Activated CD4-positive, alpha-beta memory T cell treated with anti-CD3 and anti-CD28 coated beads for 36 hours (primary cell): ENCODE measurements at places on chromosomes 5 and 9.

DNA sequence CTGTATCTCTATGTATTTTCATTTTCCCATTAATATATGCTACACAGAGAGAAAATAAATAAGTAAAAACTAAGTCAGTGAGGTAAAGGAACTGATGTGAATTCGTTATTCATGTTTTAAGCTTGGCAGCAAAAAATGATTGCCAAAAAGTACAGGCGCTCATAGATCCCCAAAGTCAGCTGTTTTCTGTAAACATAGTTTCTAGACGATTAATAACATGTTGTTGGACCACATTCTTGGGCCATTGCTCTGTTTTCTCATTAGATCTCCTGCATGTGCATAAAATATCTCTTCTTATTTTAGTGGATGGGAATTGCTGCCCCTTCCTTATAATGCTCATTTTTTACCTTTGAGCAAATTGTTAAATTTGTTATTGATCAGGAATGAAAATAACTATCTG, 215.2 kb downstream of the TLE1 start:
- no peak for DNase-seq

DNA sequence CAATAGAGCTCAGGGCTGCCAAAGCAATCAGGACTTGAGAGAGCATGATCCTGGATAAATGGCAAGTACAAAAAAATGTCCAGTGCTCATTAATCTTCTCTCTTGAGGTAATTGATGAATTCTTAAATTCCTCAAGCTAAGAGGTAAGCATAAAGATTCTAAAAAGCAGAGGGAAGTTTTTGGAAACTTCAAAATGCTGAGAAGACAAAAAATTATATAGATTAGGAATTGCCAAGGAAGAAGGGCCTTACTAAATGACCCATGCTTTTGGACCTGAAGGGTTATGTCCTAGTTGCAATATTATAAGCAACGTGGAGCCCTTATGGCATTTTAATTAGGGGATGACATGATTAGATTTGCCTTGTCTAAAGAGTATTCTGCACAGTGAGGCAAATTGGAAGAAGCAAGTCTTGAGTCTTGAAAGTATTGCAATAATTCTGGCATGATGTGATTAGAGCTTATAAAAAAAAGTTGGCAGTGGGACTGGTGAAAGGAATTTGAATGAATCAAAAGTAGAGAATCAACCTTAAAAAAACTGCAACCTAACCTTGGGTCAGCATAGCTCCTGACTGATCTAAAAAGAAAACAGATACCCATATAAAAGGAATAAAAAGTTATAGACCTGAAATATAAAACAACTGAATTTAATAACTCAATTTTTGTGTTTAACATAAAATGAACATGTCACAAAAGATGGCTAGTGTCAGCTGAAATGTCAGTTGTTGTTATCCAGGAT, 323.8 kb upstream of the ARRDC3 start:
- DNase-seq, result no peak

DNA sequence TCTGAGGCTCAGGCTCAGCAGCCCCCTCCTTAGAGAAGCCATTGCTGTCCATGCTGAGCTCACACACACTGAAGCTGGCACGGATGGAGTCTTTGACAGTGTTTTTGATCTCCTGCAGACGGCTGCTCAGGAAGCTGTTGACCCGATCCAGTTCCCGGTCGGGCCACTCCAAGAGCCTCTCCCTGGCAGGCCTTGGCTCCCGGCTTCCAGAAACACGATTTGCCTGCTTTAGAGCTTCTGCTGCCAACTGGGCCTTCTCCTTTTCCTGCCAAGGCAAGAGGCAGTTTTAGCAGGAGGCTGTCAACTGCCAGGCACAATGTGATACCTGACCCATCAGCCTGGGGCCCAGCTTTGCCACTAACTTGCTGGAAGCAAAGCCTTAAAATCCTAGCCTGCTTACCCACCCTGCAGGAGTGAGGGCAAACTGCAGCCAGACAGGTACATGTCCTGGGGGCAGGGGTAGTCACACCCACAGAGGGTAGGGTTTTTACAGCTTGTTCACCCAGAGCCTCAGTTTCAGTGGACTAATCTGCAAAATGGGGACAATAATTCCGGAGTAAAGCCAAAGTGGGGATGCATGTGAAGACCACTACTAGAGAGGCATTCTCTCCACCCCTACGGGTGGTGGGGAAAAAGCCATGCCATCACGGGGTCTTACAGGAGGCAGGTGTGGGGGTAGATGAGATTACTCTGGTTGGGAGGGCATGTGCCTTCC, 8.3 kb upstream of the DDX41 start:
- DNase-seq, result no peak

DNA sequence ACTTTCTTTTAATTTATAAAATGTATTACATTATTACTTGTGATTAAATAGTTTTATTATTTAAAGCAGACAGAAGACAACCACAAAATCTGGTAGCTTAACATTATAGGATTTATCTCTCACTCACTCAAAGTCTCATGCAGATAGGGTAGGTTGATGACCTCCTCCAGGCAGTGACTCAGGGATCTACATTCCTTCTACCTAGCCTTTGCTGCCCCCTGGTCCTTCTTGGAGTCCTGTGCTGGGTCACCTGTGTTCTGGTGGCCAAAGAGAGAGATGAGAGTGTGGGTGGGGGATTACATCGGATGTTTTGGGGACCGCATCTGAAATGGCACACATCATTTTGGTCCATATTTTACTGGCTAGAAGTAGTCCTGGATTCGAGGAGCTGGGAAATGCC, 95.7 kb upstream of the CTSL start:
- DNase-seq, result no peak

DNA sequence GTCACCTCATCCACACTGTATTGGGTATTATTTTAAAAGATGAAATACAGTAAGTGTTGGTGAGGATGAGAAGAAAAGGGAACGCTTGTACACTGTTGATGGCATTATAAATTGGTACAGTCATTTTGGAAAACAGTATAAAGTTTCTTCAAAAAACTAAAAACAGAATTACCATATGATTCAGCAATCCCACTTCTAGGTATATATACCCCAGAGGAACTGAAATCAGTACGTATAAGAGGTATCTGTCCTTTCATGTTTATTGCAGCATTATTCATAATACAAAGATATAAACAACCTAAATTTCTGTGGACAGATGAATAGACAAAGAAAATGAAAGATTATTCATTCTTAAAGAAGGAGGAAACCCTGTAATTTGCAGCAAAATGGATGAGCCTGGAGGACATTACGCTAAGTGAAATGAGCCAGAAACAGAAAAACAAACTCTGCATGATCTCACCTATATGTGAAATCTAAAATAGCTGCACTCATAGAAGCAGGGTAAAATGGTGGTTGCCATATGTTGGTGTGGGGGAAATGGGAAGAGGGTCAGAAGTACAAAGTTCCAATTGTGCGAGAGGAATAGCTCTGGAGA, 191.6 kb downstream of the TRIM36 start:
- DNase-seq, result no peak

GRCh38 chr5:94463739-94464138, 154.7 kb downstream of the KIAA0825 start:
- no peak for DNase-seq

DNA sequence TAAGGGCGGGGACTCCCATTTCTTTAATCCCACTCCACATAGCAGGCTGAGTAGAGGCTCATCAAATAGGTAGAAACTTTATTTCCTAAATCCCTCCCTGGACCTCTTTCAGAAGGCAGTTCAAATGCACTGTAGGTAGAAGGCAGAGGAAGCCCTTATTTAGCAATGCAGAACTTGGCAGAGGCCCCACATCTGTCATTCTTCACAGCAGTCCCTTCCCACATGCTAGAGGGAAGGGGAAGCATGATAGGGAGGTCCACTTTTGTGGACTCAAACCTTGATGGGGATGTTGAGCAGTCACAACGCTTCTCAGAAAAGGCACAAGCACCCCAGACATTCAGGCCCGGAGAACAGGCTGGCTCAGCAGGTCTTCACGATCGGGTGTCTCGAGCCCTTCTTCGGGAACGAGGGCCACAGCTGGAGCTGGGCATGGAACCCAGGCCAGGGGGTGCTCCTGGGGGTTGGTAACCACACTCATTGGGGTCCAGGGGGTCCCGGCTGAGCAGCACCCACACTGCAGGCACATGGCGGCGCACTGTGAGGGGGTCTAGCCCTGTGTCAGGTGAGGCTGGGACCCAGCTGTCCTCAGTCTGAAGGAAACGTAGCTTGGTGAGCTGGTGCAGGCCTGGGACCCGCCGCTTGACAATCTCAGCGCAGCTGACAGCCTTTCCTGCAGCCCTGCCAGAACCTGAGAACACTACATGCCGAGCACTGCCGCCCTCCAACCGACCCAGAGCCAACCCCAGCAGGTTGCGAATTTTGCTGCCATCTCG, 1.3 kb downstream of the RPP25L start:
- DNase-seq, result no peak

DNA sequence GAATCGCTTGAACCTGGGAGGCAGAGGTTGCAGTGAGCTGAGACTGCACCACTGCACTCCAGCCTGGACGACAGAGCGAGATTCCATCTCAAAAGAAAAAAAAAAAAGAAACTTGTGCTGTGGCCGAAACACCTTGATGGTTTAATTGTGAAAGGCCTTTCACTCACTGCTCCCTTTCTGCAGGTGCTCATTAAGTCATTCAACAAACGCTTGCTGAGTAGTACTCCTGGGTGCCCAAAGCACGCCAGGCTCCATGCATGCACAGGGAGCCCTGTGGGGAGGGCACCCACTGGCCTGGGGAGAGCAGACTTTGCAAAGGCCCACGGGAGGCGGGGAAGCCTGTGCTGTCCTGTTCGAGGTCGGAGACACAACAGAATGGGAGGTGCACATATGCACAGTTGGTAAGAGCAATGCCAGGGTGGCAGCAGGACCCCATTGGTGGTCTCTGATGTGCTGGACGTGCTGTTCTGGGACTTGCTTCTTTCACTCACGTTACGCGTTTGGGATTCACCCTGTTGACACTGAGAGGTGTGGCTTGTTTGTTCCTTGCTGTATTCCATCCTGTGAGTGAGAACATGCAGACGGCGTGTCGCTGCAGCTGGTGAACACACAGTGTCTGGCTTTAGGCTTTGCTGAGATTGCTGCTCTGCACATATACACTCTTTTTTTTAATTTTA, 3.0 kb upstream of the ENTPD2 start:
- DNase-seq, result no peak

- DNase-seq, result no peak
Observed at GRCh38 chr5:124724357-124725039, 21.9 kb downstream of the ZNF608 start.

DNA sequence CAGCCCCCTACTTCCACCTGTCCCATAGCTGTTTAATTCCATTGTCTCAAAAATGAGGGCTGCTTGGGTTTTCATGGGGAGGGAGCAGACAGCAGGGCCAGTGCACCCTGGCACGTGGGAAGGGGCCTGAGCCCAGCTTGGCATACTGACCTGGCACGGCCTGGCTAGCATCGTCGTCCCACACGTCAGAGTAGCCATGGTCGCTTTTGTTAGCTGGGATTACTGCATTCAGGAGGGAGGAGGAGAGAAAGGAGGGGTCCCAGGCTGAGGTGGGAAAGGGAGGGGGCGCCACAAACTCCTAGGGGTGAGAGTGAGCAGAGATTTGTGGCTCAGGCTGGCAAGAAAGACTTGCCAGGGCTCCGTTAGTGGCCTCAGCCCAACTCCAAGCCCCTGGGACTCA, 21.1 kb upstream of the CYSTM1 start:
- DNase-seq, result no peak

DNA sequence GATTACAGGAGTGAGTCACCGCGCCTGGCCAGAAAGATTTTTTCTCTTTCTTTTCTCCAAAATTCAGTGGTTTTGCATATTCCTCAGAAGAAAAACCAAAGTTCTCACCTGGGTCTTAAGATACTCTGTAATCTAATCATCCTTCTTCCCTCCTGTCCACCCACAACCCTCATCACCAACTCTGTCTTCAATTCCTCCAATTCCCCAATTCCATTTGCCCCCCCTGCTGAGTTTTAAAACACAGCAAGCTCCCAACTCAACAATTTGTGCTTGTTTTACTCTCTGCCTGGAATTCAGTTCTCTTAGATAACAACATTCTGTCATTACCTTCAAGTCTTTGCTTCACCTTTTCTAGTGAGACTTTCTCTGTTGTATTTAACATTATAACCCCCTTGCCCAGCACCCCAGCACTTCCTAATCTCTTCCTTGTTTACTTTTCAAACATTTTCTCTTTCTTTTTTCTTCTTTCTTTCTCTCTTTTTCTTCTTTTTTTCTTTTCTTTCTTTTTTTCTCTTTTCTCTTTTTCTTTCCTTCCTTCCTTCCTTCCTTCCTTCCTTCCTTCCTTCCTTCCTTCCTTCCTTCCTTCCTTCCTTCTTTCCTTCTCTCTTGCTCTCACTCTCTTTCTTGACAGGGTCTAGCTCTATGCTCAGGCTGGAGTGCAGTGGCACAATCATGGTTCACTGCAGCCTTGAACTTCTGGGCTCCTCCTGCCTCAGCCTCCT, 7.8 kb downstream of the TEX48 start:
- DNase-seq, result no peak

DNA sequence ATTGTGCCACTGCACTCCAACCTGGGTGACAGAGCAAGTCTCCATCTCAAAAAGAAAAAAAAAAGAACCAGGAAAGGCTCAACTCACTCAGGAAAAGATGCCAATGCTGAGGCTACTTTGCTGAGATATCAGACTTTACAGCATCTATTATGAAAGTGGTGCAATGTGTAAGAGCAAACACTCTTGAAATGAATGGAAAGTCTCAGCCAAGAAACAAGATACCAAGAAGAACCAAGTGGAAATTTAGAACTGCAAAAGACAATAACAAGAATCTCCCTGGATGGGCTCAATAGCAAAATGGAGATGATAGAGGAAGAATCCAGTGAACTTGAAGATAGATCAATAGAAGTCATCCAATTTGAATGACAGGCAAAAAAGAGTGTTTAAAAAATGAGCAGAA, 37.7 kb downstream of the TSPAN17 start:
- no peak for DNase-seq

- DNase-seq, result no peak
Observed at GRCh38 chr5:52560366-52560765, 227.3 kb upstream of the ITGA1 start.

DNA sequence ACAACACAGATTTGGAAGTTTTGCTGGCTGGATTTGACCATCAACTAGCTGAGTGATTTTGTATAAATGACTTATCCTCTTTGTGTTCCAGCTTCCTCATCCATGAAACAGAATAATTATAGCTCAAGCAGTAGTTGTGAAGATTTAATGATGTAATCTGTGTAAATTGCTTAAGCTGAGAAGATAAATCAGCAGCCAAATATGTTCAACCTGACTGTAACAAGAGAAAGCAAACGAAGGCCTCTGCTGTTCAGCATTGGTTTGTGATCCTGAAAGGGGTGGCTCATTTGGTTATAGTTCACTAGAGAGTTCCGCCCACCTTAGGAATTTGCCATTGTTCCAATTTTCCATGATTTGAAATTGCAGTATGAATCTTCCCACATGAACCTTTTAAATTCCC, 75.7 kb upstream of the CCDC112 start:
- no peak for DNase-seq

DNA sequence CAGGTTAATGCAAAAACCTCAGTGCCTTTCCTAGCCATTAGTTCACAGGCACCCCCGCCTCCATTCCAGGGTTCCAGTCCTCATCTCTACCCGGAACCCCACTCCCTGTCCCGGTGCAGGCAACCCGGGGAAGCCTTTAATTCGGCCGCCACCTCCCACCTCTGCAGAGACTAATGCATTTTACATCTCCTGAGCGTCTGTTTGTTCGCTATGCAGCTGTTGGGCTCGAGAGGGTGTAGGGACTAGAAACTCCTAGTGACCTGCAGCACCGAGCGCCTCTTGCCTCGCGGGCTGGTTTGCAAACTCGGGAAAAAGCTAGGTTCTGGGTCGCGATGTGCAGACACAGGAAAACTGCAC, 3.6 kb downstream of the GDNF start:
- no peak for DNase-seq
